Endodermal cell (in vitro differentiated cells): ENCODE measurements at places on chromosomes 2 and 18. TPM values are rescaled to one million over a fixed set of nuclear protein-coding genes. Genes with fewer than 3 reads are reported as not detected.

ARHGEF33 gene
- 1.00 to 1.9 TPM (median 1.1 TPM) in 3 replicates for total RNA-seq

SCN2A gene
- total RNA-seq = 0.02 to 0.23 TPM (median 0.15 TPM) in 3 replicates

GRCh38 chr2:38619458-38620164 lies 16.9 kb upstream of the HNRNPLL start:
- no peak overlapping the region for H3K4me3 ChIP-seq
- H3K27me3 ChIP-seq = no peaks in the 10 kb centered on the region
- no peak for DNase-seq
- H3K4me1 ChIP-seq = peaks cover 12% of the 10 kb centered on the region
- H3K36me3 ChIP-seq = no peaks in the 10 kb centered on the region
- H3K27ac ChIP-seq = no peak overlapping the region

PLB1 gene
- 0.38 to 0.82 TPM (median 0.42 TPM) in 3 replicates for total RNA-seq

DNA sequence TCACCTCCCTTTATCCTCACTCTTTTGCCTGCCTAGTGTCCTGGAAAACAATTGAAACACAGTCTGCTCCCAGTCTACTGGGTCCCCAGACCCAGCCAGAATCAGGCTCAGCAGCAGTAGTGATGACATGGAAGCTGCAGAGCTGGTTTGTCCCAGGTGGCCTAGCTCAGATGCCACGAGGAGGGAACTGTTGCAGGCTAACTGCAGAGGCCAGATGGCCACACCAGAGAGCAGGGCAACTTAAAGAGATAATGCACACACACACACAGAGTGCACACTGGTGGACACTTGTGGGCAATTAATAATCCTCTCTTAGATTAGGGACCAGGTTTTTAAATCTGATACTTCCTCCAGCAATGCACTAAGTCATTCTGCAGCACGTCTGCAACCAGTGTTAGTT lies 42.4 kb downstream of the GYPC start:
- DNase-seq = peak; percentile 35
- no peaks in the 10 kb centered on the region for H3K4me1 ChIP-seq
- no peaks in the 10 kb centered on the region for H3K36me3 ChIP-seq
- H3K27me3 ChIP-seq = no peaks in the 10 kb centered on the region
- H3K27ac ChIP-seq = no peak overlapping the region

ANKRD62 gene
- total RNA-seq = not detected in 2 replicates

- DNase-seq = no peak
- no peaks in the 10 kb centered on the region for H3K27me3 ChIP-seq
- no peaks in the 10 kb centered on the region for H3K36me3 ChIP-seq
- H3K4me1 ChIP-seq = peaks cover 12% of the 10 kb centered on the region
- no peak overlapping the region for H3K4me3 ChIP-seq
Observed at GRCh38 chr2:96888072-96889011, 18.5 kb upstream of the SEMA4C start.

GRCh38 chr2:2796207-2796606 lies 465.1 kb upstream of the MYT1L start:
- H3K27ac ChIP-seq = no peak overlapping the region
- no peak overlapping the region for H3K4me3 ChIP-seq
- H3K4me1 ChIP-seq = no peaks in the 10 kb centered on the region
- H3K36me3 ChIP-seq = no peaks in the 10 kb centered on the region
- H3K27me3 ChIP-seq = no peaks in the 10 kb centered on the region

- DNase-seq = peak; percentile 26
- H3K36me3 ChIP-seq = no peaks in the 10 kb centered on the region
- H3K27ac ChIP-seq = no peak overlapping the region
- no peak overlapping the region for H3K4me3 ChIP-seq
- H3K4me1 ChIP-seq = no peaks in the 10 kb centered on the region
Observed at GRCh38 chr2:239462671-239463506, 62.1 kb upstream of the HDAC4 start.

CD8B gene
- not detected in 2 replicates for total RNA-seq

DNA sequence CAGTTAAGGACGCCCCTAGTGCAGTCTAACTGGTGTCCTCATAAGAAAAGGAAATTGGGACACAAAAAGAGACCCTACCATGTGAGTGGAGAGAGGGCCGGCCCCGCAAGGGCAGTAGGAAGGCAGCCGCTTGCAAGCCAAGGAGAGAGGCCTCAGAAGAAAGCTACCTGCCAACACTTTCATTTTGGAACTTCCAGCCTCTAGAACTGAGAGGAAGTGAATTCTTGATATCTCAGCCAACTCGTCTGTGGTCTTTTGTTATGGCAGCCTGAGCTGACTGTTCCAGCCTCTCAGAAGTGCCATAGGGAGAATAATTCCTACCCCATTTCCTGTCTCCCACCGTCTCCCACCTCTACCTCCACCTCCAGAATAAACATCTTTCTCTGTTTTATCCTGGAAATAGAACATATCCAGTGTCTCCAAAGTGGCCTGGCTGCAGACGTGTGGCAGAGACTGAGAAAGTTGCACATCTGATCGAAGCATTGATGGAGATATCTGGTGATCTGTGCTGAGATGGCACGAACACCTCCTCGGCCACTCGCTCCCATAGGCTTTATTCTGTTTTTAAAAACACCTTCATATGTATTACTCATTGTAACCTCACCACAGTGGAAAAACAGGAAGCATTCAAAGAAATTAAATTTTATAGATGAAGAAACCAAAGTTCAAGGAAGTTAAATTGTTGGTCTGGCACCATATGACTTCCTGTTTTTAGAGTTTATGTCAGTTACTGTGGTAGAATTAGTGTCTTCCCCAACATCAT lies 39.5 kb upstream of the MARCO start:
- H3K4me3 ChIP-seq = no peak overlapping the region
- no peaks in the 10 kb centered on the region for H3K27me3 ChIP-seq
- no peaks in the 10 kb centered on the region for H3K4me1 ChIP-seq
- H3K27ac ChIP-seq = no peak overlapping the region
- no peak for DNase-seq
- H3K36me3 ChIP-seq = no peaks in the 10 kb centered on the region

MYOM1 gene
- 0.27 and 0.88 TPM in 2 replicates for total RNA-seq

DNA sequence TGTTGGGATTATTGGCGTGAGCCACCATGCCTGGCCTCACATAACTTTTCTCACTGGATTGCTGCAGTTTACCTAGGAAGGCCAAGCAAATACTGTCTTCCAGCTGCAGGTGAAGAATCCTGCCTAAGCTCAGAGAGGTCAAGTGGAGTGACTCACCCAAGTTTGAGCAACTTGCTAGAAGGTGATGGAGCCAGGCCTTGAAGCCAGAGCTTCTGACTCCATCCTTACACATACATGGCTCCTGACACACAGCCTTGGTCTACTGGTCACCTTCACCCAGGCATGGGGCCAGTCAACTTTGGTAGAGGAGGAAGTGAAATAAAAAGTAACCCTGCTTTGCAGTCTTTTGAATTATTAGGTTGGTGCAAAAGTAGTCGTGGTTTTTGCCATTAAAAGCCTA lies 93.5 kb downstream of the VWA3B start:
- no peaks in the 10 kb centered on the region for H3K4me1 ChIP-seq
- no peaks in the 10 kb centered on the region for H3K36me3 ChIP-seq
- no peak for DNase-seq
- no peak overlapping the region for H3K4me3 ChIP-seq
- H3K27me3 ChIP-seq = peaks cover 10% of the 10 kb centered on the region

SCRN3 gene
- total RNA-seq = 12.0 and 13.6 TPM in 2 replicates

AGXT gene
- total RNA-seq = 0.18 and 0.31 TPM in 2 replicates

DNA sequence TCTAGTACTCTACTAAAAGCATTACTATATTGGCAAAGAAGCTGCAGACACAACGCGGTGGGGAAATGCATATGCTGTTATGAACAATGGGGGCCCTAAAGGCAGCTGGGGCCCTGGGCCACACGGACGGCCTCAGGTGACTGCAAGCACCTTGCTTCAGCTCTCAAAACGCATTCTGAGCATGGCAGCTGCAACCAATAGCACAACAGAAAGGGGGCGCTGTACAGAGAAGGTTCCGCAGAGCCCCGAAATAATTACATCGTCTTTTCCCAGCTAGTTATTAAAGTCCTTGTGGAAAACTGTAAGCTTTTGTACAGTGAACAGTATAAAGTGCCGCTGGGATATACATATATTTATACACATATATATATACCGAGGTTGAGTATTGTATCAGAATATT lies 45.3 kb upstream of the PXDN start:
- H3K27ac ChIP-seq = no peak overlapping the region
- DNase-seq = no peak
- H3K27me3 ChIP-seq = no peaks in the 10 kb centered on the region
- no peak overlapping the region for H3K4me3 ChIP-seq
- H3K36me3 ChIP-seq = no peaks in the 10 kb centered on the region
- no peaks in the 10 kb centered on the region for H3K4me1 ChIP-seq

DNA sequence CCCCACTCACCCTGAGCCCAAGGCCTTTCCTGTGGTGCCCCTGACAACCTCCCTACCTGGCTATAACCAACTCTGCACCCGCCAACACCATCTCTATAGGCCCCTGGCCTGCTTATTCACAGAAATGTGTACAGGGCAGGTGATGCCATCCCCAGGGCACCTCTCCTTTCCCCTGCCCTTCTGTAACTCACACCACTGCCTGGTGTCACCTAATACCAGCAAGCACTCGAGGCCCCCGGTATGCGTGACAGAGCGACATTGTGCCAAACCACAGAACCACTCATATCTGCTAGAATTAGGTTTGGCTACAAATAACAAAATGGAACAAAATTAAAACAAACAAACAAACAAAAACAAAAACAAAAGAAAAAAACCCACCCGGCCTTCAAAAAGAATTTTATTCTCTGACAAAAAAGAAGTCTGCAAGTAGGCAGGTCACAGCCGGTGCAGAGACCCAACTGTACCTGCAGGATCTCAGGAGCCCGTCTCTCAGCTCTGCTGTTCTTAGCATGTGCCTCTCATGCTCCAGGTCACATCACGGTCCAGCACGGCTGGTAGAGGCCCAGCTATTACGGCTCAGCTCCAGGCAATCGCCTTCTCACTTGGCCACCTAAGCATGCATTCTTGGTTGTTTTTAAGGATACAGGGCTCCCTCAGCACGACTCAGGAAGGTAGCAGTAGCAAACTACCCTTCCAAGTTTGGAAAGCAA lies 51.4 kb downstream of the FAM178B start:
- H3K36me3 ChIP-seq = no peaks in the 10 kb centered on the region
- no peak overlapping the region for H3K4me3 ChIP-seq
- H3K27ac ChIP-seq = no peak overlapping the region
- peaks cover 10% of the 10 kb centered on the region for H3K4me1 ChIP-seq
- no peak for DNase-seq
- no peaks in the 10 kb centered on the region for H3K27me3 ChIP-seq

DNA sequence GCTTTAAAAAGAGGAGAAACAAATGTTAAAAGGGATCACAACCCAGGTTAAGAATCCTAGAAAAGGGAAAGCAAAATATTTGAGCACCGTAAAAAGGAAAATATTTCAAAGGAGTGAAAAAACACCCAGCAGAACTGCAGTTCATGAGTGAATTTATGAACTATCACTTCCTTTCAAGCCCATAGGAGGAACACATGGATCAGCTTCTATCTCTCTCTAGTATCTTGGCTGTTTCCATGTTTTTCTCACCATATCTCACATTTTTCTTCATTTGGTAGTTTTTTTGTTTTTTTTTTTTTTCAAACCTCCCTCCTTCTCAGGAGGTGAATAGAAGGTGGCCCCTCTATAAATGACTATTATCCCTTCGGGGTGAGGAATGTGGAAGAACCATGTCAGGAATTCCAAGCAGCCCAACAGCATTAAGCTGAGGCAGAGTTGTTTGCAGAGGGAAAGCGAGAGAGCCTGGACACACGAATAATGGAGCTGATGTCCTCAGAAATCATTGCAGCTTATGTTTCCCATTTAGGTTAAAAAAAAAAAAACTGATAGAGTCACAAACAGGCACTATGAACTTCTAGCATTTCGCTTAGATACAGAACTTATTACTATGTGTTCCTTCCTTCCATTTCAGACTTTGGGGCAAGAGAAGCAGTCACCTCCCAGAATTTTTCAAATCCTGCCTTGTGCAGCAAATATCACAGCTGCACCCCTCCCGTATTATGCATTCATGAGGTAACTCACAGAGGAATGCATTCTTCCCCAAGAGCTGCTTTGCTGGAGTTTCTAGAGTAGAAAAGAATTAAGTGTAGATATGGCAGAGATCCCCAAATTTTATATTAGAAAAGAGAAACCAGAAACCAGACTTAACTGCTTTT lies 315.6 kb downstream of the IRS1 start:
- no peak overlapping the region for H3K4me3 ChIP-seq
- peak; percentile 71 for DNase-seq

RAB6C gene
- total RNA-seq = 0.22 TPM in 1 of 3 replicates, not detected in the others

DNA sequence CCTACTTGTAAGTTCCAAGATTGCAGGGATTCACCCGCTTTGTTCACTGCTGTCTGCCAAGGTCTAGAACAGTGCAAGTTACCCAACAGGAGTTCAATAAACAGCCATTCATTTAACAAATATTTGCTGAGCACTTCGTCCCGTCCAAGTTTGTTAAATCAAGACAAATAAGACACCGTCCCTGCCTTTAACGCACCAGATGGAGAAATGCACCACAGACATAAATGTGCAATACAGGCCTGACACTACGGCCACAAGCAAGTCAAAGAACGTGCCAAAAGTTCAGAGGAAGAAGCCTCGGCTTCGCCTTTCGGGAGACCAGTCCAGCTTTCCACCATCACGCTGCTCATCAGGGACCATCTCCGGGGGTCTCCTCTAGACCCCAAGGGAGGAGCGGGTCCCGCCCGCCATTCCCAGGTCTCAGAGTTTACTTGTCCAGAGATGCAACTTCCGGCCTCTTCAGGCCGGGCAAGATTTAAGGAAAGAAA lies 429 bp downstream of the C2orf76 start:
- H3K36me3 ChIP-seq = peaks cover 30% of the 10 kb centered on the region
- no peak for DNase-seq
- peaks cover 4% of the 10 kb centered on the region for H3K4me1 ChIP-seq
- peak overlapping the region; percentile 89 for H3K4me3 ChIP-seq

- no peaks in the 10 kb centered on the region for H3K36me3 ChIP-seq
- peak within 1 kb of the TSS; percentile 56 for H3K27ac ChIP-seq
- H3K4me1 ChIP-seq = peaks cover 10% of the 10 kb centered on the region
- no peak for DNase-seq
- no peaks in the 10 kb centered on the region for H3K27me3 ChIP-seq
- peak within 1 kb of the TSS; percentile 22 for H3K4me3 ChIP-seq
Observed at GRCh38 chr2:187554011-187554703, at the start of gene TFPI. Gene TFPI, minus strand, starts transcription at chr2:187554435. Its CDS starts 50,667 bp downstream, at chr2:187503768.

SERPINB4 gene
- not detected in 3 replicates for total RNA-seq

GRCh38 chr2:196592911-196593881 lies 46.3 kb upstream of the CCDC150 start:
- no peaks in the 10 kb centered on the region for H3K36me3 ChIP-seq
- H3K27me3 ChIP-seq = peaks cover 9% of the 10 kb centered on the region
- peaks cover 3% of the 10 kb centered on the region for H3K4me1 ChIP-seq
- peak within 1 kb of the TSS; percentile 85 for H3K4me3 ChIP-seq

INHBB gene
- not detected in 3 replicates for total RNA-seq
